Diencephalon (tissue), 1 donor: ENCODE measurements at places on chromosomes 5 and 9. TPM values are rescaled to one million over a fixed set of nuclear protein-coding genes. Genes with fewer than 3 reads are reported as not detected.

TMEM245 gene
- total RNA-seq, result 88.6 TPM

PLCXD3 gene
- total RNA-seq, result 23.5 TPM

OMD gene
- 1.6 TPM for total RNA-seq

TXNDC8 gene
- total RNA-seq, result not detected

GTF3C5 gene
- 25.8 TPM for total RNA-seq

SLC36A2 gene
- total RNA-seq, result not detected

C6 gene
- total RNA-seq, result 1.6 TPM

GPBP1 gene
- total RNA-seq, result 133 TPM

IL4 gene
- not detected for total RNA-seq

PCDHGA2 gene
- total RNA-seq, result 8.5 TPM

CCL21 gene
- total RNA-seq, result not detected

SLC4A9 gene
- 0.23 TPM for total RNA-seq

SLCO6A1 gene
- not detected for total RNA-seq

PLAA gene
- total RNA-seq, result 52.4 TPM

SLF1 gene
- total RNA-seq, result 40.8 TPM

ENC1 gene
- 503 TPM for total RNA-seq

SPATA31A3 gene
- total RNA-seq, result not detected

BTNL8 gene
- total RNA-seq, result not detected

CDX1 gene
- not detected for total RNA-seq

KCNN2 gene
- 33.9 TPM for total RNA-seq

TEK gene
- total RNA-seq, result 10.6 TPM

ERAP2 gene
- 12.7 TPM for total RNA-seq

SLC25A25 gene
- total RNA-seq, result 35.8 TPM

PCDHGA9 gene
- total RNA-seq, result 14.3 TPM

ADCY2 gene
- total RNA-seq, result 32.3 TPM

CDO1 gene
- 125 TPM for total RNA-seq

CNTFR gene
- 17.5 TPM for total RNA-seq

GDA gene
- total RNA-seq, result 19.1 TPM

MLANA gene
- total RNA-seq, result not detected

RNF20 gene
- 40.1 TPM for total RNA-seq

FOXD4L5 gene
- total RNA-seq, result 0.46 TPM

KIAA0825 gene
- total RNA-seq, result 36.9 TPM

CER1 gene
- 0.69 TPM for total RNA-seq

CARD6 gene
- 1.4 TPM for total RNA-seq

KCNV2 gene
- total RNA-seq, result not detected

PCDHA9 gene
- 11.3 TPM for total RNA-seq

FAM78A gene
- 2.5 TPM for total RNA-seq

ABLIM3 gene
- total RNA-seq, result 53.1 TPM

ACOT12 gene
- total RNA-seq, result 5.1 TPM

PTGES gene
- 9.5 TPM for total RNA-seq

CCL19 gene
- total RNA-seq, result not detected

CDH9 gene
- 57.4 TPM for total RNA-seq

BARX1 gene
- not detected for total RNA-seq

SLC36A3 gene
- total RNA-seq, result not detected
